AG10803 (cell line): ENCODE measurements at places on chromosomes 6 and 20.

DNA sequence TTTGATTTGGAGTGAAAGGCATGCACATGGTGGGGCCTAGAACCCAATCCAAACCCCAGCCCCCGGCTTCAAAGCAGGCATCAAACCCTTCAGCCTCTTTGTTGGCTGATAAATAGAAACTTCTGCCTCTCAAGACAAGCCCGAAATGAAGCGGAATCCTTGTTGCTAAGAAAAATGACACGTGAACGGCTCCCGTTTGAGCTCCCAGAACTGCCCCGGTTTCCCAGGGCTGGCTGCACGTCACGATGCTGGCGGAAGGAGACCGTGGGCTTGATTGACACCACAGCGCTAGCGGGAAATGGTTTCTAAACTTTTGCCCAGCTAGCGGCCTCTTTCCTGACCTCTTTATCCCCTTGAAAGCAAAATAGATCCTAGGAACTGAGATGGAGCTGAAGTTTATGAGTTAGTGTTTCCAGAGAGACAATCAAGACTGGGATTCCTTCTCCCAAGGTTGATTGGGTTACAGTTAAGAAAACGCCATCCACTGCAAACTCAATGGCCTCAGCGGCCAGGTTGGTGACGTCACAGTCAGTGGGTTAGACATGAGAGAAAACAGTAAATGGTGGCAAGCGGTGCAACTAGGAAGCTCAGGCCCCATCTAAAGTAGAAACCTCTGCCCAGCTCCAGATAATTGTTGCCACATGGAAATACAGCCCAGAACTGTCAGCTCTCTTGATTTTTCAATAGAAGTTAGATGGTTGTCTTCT is 117.0 kb downstream of the ANKRD60 start:
- peak; percentile 27 for DNase-seq

DNA sequence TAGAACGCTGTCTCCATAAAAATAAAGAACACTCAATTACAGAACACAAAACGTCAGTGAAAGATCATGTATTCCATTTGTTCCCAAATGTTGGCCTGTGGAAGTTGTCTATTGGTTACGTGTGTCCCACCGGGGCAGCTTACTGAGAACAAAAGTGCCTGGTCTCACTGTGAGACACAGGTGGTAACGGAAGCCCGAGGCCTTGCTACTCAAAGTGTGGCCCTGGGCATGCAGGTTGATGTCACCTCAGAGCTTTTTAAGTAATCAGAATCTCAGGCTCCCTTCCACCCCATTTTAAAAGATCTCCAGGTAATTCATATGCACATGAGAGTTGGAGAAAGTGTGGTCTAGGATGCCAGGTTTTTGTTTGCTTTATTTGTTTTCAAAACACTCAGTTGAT is 422.5 kb upstream of the OPRM1 start:
- no peak for DNase-seq

GRCh38 chr6:44805238-44805846 is 417.8 kb downstream of the CDC5L start:
- peak; percentile 83 for DNase-seq

- no peak for DNase-seq
Observed at GRCh38 chr6:21455071-21455470, 138.5 kb upstream of the SOX4 start.

- no peak for DNase-seq
Observed at GRCh38 chr6:128005009-128005408, 104.2 kb upstream of the THEMIS start.

GRCh38 chr6:76351275-76351674 is 278.8 kb upstream of the IMPG1 start:
- no peak for DNase-seq

GRCh38 chr6:154241581-154241980 is 115.0 kb downstream of the IPCEF1 start:
- no peak for DNase-seq

DNA sequence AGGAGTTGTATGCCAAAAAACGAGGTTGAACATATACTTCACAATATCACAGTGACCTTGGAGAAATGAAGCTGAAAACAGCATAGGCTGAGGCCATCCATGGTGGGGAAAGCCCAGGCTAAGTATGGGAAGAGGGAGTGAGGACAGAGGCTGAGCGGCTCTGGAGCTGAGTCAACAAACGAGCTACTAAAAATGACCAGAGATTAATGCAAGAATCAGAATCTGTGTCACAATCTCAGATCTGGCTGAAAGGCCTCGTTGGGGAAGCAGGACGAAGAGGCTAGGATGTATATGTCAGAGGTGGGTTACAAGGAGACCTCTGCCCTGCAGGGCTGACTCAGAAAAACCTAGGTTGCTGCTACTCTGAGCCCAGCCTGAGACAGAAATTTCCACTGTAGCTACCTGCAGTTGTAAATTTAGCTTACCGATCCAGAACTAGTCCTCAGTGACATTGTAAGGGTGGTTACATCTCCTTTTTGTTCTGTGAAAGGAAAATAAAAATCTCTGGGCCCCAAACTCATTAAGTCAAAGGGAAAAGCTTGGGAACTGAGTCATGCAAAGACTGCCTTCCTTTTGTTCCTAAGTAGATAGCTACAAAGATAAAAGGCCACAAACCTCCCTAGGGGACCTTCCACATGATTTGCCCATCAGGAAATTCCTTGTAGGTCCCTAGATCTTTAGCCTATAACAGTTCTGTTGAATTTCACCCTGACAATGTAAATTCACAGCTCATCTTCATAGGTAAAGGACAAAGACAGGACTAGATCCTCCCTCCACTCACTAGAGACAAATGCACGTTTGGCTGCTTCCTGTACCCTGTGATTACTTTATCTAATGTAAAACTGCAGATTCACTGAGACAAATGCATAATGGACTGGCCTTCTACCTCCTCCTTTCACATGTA is 8.5 kb upstream of the TUBB2A start:
- DNase-seq, result peak; percentile 41

DNA sequence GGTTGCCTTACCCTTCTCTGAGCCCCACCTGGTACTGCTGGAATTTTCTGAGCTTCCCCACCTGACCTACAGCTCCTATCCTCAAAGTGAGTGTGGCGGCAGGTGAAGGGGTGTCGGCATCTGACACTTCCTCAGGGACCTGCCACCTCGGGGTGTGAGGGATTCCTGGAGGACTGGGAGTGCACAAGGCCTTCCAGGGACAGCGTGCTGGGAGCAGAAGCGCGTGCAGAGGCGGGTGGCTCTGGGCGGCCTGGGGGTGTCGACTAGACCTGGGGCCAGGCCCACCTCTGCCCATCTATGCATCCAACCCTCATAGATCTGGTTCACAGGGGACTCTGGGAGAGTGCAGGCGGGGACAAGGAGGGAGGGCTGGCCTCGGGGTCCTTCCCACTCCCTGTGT is 7.8 kb downstream of the DLGAP4 start:
- DNase-seq, result no peak

GRCh38 chr20:12237772-12238171 is 320.1 kb downstream of the BTBD3 start:
- peak; percentile 45 for DNase-seq

DNA sequence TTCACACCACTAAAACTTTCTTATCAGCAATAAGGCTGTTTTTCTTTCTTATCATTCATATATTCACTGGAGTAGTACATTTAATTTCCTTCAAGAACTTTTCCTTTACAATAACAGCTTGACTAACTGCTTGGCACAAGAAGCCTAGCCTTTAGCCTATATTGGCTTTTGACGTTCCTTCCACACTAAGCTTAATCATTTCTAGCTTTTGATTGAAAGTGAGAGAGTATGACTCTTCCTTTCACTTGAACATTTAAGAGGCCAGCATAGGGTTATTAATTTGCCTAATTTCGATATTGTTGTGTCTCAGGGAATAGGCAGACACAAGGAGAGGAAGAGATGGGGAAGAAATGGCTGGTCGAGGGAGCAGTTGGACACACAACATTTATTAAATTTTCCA is 23.6 kb downstream of the THEMIS start:
- no peak for DNase-seq

DNA sequence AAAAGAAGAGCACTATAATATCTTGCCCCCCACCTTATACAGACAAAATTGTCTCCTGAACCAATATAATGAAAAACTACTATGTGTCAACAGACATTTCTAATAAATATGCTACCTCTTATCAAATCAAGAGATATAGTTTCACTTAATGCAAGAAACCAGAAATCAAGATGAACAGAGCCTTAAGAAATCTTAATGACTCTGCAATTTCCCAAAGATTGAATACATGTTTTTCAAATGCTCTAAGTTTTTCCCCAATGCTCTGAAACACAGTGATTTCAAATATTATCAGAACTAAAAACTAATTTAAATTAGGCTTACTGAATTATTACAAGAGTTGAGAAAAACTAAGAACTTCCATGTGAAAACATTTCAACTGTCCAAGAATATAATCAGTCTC is 13.3 kb downstream of the SUPT3H start:
- no peak for DNase-seq

DNA sequence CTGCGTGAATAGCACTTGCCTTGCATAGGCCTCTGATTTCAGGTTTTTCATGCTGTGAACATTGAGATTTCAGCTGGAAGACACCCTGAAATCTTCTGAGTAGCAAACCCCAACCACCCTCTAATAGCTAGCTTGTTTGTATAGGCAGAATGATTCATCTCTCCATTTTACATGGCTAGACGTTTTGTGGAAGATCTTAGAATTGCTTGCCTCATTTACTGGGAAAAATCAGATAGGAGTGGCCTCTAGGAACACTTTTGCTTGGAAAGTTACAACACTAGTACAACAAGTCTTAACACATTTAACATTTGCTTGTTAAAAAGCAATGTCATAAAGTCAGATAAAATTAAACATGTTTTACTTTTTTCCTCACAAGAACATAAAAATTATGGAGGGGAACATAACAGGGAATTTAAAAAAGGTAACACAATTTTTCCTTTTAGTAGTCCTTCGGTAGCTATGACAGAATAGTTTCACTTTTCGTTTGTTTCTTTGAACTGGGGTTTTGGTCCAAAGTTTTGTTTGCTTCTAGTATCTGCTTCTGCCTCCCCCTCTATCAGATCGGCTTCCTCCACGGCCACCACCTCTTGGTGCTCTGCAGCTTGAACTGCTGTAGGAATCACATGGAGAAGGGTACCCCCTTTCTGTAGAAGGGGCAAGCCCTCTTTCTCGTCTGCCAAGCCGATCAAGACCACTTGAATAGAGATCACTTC is 102.2 kb upstream of the PTCHD4 start:
- DNase-seq, result no peak

DNA sequence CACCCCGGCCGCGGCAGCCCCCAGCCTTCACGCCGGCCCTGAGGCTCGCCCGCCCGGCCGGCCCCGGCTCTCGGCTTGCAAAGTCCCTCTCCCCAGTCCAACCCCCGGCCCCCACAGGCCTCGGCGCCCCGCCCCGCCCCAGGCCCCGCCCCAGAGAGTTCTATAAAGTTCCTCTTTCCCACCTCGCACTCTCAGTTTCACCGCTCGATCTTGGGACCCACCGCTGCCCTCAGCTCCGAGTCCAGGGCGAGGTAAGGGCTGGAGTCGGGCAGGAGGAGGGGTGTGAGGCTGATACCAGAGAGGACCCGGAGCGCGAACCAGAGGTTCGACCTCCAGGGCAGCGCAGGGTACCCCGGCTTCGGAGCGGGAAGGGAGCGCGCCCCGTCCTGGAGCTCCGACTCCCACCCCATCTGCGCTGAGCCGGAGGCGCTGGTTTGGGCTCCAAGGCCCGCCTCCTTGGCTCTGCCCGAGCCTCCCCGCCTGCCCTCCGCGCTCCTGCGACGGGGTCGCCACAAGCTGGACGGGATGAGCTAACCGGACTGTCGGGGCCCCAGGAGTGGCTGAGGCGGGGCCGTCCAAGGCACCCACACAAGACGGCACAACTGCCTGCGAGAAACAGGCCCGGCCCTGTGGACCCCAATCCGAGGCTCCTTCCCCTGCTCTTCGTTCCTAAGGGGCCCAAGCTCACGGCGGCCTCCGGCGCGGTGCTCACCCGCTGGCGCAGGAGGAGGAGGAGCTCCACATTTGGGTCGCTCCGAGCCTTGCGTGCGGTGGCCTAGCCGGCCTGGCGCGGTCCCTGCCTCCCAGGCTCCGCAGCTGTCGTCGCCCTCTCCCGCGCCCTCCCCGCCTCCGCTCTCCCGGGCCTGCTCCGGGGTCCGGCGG is at the start of gene IRF4:
IRF4 (plus strand) TSS at position 194 of the 882 bp plus-strand sequence. CDS start 1,401 bp downstream, outside the sequence.
- no peak for DNase-seq

GRCh38 chr6:72704979-72705378 is 83.1 kb downstream of the KCNQ5 start:
- DNase-seq, result no peak

DNA sequence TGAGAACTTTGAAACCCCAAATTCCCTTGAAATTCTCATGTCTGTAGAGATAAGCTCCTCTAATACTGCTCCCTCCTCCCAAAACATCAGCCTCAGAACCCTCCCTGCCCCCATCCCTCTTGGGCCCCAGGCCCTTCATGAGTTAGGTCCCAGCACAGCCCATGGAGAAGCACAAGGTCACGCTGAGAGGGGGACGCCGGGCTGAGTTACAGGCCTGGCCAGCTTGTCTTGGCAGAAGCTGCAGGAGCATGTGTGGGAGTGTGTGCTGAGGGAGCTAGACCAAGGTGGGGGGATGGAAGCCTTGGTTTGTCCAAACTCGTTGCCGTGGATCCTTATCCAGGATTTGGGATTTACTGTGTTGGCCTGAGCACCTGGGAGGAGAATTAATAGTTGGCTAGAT is 8.5 kb upstream of the PTCRA start:
- DNase-seq, result no peak

GRCh38 chr20:47466704-47467459 is 34.8 kb upstream of the NCOA3 start:
- no peak for DNase-seq

GRCh38 chr6:75285283-75285639 is 669 bp upstream of the TMEM30A start:
- DNase-seq, result no peak

DNA sequence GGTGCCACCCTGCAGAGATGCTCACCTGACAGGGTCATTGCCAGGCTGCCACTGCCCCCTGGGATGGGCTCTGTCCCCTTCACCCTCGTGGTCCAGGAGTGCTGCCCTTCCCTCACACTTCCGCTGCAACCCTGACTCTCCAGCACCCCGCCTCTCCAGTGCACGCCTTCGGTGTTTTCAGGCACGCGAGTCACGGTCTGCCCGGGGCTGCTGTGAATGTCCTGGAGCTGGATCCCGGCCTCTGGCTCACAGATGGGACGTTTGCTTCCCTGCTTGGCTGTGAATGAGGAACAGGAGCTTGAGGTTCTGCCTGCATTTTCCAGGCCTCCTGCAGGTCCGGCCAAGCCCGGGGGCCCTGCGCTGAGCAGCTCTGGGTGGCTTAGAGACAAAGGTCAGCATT is 343.4 kb downstream of the SMOC2 start:
- DNase-seq, result no peak

- DNase-seq, result peak; percentile 17
Observed at GRCh38 chr20:22052025-22052650, 346.7 kb downstream of the PAX1 start.
